Upper lobe of left lung (tissue), 6 donors: ENCODE measurements at places on chromosomes 1 and 21.

- DNase-seq = no peak
Observed at GRCh38 chr21:29504751-29505321, 206.1 kb downstream of the BACH1 start.

GRCh38 chr1:8397511-8397910 is 79.6 kb downstream of the SLC45A1 start:
- DNase-seq = no peak

- DNase-seq = no peak
Observed at GRCh38 chr21:45887120-45887611, 94.4 kb upstream of the COL6A1 start.

DNA sequence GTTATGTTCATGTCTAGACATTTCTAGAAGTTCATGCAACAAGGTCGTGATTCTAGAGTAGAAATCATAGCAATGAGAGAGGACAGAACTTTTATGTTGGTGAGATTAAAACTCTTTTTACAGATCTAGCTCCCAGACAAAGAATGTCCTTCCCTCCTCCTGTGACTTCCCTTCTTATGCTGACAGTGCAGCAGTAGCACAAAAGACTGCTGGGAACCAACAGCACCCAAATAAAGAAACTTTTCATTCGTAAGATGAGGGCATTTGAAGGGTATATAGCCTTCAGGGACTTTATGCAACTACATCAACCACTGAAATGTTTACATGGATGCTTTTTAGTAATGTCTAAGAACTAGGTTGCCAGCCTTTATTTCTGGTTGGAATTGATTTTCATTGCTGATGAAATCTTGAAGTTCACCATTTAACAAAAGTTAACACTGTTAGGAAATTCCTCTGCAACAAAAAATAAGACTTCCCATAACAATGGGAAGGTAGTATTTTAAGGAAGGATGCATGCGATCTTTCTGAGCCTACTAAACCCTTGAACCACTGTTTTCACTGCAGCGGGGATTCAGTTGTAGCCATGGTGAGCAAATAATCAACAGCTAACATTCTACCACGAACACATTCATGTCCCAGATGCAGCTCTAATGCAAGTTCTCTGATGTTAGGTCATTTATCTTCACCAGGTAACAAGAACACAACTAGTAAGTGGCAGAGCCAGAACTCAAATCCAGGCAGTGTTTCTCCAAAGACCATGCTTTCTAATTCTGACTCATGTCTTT is 672.8 kb downstream of the PTPRC start:
- DNase-seq = no peak

DNA sequence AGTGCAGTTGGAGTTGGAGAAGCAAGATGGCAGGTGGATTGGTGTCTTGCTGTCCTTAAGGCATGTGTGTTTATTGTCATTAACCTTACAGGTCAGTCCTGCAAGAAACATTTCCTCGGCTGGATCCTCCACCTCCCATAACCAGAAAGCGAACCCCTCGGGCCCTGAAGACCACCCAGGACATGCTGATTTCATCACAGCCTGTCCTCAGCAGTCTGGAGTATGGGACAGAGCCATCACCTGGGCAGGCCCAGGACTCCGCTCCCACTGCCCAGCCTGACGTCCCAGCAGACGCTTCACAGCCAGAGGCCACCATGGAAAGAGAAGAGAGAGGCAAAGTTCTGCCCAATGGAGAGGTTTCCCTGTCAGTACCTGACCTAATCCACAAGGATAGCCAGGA is 1.6 kb downstream of the C1orf226 start:
- no peak for DNase-seq

DNA sequence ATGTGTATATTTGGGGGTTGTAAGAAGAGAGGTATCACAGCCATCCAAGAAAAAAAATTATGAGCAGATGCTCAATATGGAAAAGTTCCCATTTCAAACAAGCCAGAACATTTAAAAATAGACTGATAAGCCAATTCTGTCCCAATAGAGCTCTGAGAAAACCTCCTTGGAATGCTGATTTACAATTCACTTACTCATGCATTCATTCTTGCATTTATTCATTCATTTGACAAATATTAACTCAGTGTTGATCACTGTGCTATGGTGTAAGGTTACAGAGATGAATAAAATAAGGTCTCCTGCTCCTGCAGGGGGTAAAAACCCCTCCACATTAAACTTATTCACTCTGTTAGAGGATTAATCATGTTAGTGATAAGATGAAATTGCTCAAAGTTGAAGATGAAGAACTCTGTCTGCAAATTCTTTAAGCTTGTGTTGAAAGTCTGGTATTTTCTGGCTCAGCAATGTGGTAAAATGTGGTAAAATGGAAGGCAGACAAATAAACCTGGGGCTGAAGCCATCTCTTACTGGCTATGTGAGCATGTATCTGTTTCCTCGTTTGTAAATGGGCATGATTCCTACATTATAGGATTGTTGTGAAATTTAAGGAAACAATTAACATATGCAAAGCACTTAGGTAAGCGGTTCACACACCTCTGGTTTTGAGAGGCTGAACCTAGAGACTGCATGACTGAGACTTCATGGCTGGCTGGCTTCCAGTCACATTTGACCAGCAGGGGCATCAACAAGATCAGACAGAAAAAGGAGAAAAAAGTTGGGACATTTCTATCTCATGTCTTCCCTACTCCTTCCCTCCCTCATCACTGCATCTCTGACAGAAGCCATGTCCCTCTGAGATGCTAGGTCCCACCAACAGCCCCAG is 45.0 kb upstream of the DAB1 start:
- no peak for DNase-seq

GRCh38 chr21:21025742-21026141 is 27.5 kb downstream of the NCAM2 start:
- no peak for DNase-seq

DNA sequence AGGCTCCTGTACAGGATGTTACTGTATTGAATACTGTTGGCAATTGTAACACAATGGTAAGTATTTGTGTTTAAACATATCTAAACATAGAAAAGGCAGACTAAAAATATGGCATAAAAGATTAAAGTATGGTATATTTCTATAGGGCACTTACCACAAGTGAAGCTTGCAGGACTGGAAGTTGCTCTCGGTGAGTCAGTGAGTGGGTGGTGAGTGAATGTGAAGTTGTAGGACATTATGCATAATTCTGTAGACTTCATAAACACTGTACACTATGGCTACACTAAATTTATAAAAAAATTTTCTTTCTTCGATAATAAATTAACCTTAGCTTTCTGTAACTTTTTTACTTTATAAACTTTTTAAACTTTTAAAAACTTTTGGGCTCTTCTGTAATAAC is 13.7 kb upstream of the TRIM62 start:
- no peak for DNase-seq

- no peak for DNase-seq
Observed at GRCh38 chr1:3547055-3548005, 64.0 kb downstream of the MEGF6 start.

- DNase-seq = no peak
Observed at GRCh38 chr1:18322368-18323032, 158.2 kb upstream of the KLHDC7A start.

DNA sequence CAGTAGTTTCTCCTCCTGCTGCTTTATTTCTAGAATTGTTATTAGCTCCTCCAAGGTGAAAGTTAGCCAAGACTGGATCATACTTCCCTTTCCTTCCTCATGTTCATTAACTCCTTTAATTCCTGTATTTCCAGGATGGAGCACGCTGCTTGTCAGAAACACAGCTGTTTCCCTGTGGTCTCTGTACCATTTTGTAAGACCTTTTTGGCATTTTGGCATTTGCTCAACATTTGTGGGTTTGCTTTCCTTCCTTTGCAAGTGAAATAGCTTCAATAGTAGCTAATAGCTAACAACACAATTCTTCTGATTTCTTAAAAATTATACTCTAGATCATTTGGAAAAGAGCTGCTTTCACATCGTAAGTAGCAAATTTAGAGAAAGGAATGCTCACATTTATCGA is 44.3 kb upstream of the HPDL start:
- DNase-seq = no peak

DNA sequence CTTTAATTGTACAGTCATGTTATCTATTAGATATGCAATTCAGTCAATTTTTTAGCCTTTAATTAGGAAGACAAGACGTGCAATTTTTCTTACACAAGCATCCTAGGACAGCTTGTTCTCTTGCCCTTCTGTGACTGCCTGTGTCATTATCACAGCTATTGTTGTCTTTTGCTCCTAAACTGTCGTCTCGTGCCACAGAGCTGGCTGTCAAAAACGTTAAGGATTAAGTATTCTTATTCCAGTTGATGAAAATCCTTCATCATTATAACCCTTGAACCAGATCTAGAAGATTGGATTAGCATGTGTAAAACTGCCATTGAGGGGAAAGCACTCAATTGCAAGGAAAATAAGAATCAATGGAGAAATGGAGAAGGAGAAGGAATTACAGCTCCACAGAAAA is 43.8 kb upstream of the AIM2 start:
- DNase-seq = no peak

- DNase-seq = peak; percentile 84
Observed at GRCh38 chr1:243730487-243731150, 119.4 kb downstream of the AKT3 start.

- no peak for DNase-seq
Observed at GRCh38 chr1:47190509-47190855, 646 bp upstream of the PDZK1IP1 start.

- DNase-seq = no peak
Observed at GRCh38 chr1:149877211-149877946, 22.0 kb upstream of the BOLA1 start.
